ENCODE measurements at places on chromosomes 12 and 14.

GRCh38 chr12:52243856-52244614 is 11.0 kb downstream of the KRT7 start:
- peak; percentile 100 for DNase-seq

DNA sequence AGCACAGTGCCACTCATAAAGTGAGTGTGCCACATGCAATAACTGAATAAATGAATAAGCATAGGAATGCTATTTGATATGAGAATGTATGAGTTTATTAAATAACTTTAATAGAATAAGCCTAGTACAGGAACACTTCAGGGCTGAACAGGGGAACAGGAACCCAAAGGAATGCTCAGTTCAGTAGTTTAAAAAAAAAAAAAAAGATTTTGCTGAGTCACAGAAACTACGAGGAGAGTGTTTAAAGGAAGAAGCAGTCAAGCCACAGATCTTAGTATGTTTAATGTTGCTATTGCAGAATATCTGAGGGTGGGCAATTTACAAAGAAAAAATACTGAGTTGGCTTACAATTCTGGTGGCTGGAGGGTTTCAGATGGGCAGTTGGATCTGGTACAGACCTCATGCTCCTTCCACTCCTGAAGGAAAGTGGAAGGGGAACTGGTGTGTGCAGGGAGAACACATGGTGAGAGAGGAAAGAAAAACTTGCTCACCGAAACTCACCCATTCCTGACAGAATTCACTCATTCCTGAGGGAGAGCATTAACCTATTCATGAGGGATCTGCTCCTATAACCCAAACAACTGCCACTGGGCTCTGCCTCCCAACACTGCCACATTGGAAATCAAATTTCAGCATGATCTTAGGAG is 880.3 kb upstream of the MGAT4C start:
- DNase-seq, result no peak

DNA sequence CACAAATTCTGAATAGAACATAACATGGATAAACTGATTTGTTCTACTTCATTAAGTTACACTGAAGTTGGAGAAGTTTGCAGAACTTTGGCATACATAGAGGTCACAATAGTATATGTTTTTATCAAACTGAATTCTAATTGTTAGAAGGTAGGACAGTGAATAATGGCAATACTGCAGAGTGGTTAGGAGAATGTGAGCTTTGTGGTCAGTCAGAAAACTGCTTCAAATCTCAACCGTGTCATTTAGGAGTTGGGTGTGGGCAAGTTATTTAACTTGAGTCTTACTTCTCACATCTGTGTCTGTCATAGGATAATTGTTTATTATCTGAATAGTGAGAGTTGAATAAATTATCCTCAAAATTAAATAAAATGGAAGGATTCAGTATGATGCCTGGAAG is 374.6 kb upstream of the SYT1 start:
- no peak for DNase-seq

DNA sequence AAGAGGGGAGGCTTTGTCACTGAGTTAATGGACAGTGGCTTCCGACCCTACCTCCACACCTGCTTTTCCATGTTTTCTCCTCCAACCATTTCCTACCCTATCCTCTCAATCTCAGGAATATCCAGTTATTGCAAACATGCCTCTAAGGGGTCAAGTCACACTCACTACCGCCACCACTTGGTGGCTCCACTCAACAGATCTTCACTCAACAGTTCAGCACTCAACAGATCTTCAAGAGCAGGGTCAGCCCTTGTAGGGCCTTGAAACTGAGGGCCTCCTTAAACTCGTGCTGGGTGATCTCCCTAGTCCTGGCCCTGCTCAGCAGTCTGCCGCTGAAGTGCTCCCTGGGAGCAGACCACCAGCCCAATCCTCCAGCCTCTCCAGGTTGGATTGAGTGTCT is 14.2 kb downstream of the ZNF641 start:
- DNase-seq, result no peak

- no peak for DNase-seq
Measured at GRCh38 chr14:105479431-105480158, 5.0 kb downstream of the CRIP2 start.

- DNase-seq, result no peak
Measured at GRCh38 chr14:101581806-101582205, 20.5 kb downstream of the DIO3 start.

DNA sequence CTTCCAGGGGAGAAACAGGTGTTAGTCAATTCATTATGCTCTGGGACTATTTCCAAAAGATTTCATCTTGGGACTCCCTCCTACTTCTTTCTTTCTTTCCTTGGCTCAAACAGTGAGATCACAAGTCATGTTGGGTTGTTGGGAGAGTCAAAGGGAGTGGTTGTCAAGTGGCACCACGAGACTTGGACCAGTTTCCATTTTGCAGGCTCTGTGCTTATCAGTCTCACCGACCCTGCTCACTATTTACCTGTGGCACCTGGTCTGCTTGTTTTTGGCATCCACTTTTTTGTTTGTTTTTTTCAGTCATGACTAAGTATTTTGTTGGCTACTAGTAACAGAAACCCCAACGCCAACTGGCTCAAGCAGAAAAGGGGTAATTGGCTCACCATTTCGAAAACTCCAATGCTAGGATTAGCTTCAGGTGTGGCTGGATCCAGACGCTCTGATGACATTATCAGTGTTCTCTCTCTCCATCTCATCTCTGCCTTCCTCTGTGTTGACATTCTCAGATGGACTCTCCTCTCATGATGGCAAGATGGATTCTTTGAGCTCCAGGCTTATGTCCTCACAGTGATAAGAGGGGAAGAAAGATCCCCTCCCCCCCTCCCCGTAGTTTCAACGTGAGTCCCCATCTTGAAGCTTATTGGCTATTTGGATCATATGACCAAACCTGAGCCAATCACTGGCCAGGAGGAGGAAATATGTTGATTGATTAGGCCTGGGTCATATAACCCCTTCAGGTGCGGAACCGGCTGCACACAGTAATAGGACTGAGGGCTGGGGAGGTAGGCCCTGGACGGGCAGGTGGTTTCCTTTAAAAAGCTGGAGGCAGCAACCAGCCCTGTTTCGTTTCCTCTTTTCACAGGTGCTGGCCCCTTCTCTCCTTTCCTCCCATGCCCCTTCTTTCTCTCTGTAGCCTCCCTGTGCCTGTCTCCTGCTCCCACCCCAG is 84.2 kb downstream of the AACS start:
- no peak for DNase-seq

DNA sequence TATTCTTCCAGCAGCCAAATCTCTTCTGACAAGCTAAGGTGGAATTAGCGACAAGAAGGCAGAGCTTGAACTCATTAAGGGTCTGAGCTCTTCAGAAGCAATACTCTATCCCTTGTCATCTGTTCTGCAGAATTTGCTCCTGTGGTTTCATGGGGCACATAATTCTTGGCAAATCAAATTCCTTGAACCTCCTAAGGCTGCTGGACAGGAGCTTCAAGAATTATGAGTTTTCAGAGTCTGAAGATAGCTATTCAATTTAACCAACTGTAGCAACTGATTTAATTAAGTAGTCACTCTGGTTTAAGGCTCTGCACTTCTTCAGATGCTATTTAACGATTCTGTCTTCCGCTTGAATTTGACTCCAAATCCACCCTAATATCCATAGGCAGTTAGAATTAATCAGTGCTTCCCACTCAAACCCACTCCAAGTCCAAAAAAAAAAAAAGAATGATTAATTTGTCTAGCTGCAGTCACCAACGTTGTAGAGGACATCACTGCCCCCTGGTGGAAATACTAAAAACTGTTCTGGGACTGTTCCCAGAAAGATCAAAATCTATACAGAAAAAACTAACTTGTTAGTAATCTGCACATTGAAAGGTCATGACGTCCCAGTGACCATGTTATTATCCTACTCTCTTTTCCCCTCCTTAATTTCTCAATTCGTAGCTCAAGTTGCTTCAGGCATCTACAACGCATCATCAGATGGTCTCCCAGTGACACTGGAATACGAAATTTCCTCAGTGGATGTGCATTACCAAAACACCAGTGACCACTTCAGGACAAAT is 169.9 kb downstream of the KIF21A start:
- peak; percentile 10 for DNase-seq

DNA sequence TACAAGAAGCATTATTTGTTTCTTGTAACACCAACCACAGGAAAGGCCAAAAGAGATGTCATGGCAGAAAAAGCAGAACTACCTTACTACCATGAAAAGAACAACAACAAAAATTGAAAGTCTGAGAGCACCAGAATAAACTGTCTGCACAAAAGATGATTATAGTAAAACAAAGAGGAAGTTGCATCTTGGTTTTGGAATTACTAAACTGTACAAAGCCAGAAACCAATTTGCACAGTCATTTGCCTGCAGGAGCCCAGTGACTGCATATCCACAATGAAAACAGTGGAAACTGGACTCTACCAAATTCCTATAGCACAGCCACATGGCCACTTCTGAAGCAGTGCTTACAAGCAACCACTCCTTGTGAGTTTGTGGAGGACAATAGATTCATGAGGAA is 276.2 kb downstream of the SSPN start:
- no peak for DNase-seq

- DNase-seq, result no peak
Measured at GRCh38 chr14:99435327-99435726, 45.3 kb downstream of the SETD3 start.

DNA sequence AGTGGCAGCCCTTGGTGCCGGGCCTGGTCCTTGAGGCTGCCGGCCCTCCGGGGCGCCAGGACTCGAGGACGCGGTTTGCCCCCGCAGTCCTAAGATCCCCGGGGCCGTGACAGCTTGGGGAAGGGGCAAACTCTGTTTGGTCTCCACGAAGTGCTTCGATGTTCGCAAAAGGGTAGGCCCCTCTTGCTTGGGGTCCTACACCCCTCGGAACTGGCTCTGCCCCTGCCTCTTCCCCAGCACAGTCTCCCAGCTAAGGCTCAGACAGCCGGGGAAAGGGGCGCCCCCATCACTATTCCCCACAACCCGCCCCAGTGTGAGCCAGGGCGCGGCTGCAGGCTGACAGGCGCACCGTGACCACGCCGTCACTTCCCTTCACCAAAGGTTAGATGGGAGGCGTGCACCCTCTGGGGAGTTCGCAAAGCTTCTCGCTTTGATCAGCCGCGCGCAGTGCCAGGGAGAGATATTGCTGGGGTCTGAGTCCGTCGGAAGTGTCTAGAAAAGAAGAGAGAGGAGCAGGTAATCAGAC is 7.2 kb upstream of the OTX2 start:
- DNase-seq, result no peak

GRCh38 chr14:75184492-75184891 is 8.1 kb upstream of the TMED10 start:
- DNase-seq, result no peak

DNA sequence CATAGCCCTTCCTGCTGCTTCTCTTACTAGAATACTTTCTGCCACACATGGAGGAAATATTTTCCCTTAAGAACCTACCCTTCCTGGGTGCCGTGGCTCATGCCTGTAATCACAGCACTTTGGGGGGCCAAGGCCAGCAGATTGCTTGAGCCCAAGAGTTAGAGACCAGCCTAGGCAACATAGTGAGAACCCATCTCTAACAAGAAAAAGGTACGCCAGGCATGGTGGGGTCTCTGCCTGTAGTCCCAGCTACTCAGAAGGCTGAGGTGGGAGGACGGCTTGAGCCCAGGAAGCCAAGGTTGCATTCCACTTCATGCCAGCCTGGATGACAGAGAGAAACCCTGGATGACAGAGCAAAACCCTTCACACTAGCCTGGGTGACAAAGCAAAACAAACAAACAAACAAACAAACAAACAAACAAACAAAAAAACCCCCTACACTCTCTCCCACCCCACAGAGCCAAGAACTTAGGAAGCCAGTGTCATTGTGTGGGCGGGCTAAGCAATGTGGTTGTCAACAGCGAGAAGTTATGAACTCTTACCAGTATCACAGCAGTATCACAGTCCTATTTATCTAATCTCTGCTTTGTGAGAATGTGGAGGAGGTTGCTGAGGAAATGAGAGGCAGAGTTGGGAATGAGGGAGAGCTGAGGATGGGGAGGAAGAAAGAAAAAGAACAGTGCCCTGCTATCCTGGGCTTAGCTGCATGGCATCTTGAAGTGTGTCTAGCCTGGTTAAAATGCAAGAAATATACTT is 53.8 kb upstream of the CLEC14A start:
- DNase-seq, result no peak

- no peak for DNase-seq
Measured at GRCh38 chr14:22434030-22434429, 155.0 kb downstream of the DAD1 start.

GRCh38 chr12:79331870-79332269 is 358.9 kb downstream of the PAWR start:
- no peak for DNase-seq

DNA sequence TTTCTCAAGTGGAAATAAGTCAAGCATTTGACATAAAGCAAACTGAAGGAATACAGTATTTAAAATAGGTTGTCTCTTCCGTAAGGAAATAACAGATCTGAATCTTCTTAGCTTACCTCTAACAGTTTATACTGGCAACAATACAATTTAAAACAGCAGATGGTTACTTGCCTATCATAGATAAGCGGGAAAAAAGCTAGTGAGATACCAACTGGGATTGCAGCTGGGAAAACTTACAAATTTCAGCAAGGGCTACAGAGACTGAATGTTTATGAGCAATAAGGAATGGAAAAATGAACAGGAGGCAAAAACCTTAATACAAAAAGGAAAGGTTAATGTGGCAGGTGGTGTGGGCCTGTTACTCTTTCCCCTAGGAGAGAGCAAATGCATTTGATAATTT is 220.0 kb downstream of the RASSF9 start:
- no peak for DNase-seq

DNA sequence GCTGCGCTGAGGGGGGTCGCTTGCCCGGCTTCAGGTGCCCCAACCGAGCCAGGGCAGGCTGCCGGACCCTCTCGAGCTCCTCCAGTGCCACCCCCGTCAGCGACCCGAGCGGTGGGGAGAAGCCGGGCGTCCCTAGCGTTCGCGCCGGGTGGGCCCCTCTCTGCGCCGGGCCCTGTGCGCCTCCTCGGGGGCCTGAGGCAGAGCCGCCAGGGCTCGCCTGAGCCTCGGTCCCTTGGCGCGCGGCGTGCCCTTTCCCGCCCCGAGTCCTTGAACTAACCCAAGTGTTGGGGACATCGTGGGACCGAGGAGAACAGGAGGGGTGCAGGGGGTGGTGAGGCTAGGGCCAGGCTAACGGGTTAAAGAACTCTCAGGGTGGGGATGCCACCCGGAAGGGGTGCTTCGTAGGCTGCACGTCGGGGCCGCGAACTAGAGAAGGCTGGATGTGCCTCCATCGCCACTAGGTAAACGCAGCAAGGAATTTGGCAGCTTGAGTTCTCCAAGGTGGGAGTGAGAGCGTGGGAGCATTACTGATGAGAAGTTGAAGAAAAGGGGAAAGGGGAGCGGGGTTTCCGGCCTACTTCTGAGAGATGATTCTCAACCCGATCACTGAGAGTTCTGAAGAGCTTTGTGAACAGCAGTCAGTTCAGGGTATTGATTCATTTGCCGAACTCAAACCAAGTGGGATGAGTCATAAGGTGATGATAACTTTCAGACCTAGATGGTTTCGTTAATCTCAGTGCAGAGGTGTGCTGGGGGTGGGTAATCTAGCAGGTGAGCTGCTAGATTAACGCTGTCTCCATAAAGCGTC is 618 bp downstream of the RNF34 start:
- peak; percentile 97 for DNase-seq

All from T1000 (cell line).